ENCODE measurements at places on chromosomes 2 and 18.

DNA sequence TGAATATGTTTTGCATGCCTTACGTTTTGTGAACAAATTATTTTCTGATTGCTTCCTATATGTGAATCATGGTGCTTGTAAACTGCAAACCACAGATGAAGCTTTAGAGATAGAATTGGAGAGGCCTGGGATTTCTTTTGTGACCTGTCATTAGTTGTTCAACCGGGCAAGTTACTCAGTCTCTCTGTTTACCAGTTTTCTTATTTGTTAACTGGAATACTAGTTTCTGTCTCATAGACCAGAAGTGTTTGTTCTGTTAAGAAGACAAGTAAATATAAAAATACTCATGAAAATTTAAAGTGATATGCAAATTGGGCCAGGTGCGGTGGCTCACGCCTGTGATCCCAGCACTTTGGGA lies 27.3 kb downstream of the DGKD start:
- no peak for DNase-seq

DNA sequence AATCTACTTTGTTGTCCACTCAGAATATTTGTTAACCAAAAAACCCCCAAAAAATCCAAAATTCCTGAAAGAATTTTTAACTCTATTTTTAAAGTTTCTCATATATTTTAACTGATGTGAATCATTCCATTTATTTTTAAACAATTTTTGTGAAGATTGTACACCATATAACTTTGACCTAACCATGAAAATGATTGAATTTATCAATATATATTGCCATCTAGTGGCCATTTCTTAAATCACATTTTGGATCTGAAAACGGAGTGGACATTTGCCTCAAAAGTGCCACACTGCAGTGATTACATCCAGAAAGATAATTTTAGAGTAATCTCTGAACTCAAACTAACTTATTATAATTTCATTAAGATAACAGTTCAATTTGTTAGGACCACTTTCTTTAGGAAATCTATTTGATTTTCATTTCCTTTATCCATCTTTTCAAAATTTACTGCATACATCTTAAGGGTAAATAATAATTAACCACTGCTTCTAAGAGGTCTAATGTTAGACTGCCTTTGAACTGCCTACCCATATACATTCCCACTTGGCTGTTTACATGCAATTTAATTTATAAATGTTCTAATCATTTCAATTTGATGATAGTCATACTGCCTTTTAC lies 71.1 kb downstream of the DSC3 start:
- no peak for DNase-seq

DNA sequence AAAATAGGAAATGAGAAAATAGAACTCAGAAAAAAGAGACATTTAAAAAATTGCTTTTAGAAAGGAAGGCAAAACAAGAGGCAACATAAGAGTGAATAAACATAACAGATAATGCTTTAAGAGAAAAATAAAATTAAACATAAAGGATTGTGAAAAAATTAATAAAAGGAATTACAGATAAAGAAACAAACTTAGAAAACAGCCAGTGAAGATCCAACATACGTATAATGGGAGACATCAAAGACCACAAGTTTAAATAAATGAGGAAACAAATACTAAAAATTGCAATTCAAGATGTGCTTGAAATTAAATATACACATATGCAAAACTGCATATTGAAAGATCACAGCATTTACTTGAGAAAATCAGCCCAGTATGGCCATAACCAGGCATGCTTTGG lies 448.9 kb downstream of the NBAS start:
- no peak for DNase-seq

DNA sequence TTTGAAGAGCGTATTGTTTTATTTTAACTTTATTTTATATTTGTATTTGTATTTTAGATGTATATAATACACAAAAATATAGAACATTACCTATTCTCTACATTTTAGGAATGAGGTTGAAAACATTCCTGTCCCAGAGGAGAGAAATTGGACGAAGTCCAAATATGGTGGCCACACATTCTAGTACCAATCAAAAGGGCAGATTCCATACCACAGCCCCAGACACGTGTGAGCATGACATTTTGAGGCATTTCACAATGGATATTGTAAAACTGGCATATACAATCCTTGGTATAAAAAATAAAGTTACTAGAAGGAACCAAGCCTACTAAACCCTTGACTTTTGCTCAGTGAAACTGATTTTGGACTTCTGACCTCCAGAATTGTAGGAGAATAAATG lies 50.6 kb downstream of the C2orf76 start:
- no peak for DNase-seq

GRCh38 chr2:225893151-225893550 lies 493.6 kb downstream of the NYAP2 start:
- no peak for DNase-seq
